H9 (cell line): ENCODE measurements at places on chromosomes 16 and 17.

GRCh38 chr17:82367724-82368524 lies 3.6 kb upstream of the UTS2R start:
- DNase-seq = peak; percentile 92

DNA sequence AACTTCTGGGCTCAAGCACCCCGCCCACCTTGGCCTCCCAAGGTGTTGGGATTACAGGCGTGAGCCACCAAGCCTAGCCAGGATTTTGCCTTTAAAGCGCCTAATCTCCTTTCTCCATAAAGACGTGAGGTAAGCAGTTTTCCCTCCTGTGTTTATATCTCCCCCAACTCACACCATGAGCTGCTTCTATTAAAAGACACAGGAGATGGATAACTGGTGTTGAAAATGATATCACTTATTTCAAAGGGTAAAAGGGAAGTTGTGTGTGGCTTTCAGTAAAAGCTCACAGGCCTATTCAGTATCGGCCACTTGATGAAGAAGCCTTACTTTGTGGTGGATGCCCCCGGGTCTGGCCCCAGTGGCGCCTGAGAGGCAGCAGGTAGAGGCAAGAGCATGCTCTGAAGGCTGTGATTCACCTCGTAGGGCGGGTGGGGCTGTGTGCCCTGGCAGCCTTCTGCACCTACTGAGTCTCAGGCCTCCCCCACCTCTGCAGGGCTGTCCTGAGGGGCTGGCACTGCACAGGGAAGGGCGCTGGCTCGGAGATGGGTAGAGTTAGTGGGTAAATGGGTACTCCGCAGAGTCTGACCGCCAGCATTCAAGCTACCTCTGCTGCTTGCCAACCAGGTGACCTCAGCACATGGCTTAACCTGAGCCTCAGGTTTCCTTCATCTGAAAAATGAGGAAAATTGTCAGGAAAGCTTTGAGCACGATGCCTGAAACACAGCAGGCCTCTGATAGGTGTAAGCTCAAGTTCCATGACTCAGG lies 146.8 kb downstream of the CLEC16A start:
- no peak for DNase-seq

GRCh38 chr17:29433541-29433940 lies 43.4 kb downstream of the TAOK1 start:
- DNase-seq = no peak

- DNase-seq = no peak
Measured at GRCh38 chr16:56305956-56306565, 114.8 kb downstream of the GNAO1 start.

DNA sequence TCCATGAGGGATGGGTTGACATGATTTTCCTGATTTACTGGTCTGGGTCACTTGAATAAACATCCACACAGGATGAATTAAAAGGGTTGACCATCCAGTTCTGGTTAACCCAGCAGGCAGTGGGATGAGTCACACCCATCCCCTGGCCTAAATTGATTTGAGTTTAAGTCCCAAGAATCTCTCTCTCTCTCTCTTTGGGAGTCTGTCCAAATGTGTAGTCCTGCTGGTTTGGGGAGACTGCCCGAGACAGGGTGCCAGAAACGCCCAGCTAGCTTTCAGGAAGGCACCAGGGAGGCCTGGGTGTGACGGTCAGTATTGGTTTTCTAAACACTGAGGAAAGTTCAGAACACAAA lies 38.8 kb downstream of the SCPEP1 start:
- no peak for DNase-seq

- DNase-seq = no peak
Measured at GRCh38 chr16:70483426-70483825, 29.0 kb downstream of the FCSK start.

DNA sequence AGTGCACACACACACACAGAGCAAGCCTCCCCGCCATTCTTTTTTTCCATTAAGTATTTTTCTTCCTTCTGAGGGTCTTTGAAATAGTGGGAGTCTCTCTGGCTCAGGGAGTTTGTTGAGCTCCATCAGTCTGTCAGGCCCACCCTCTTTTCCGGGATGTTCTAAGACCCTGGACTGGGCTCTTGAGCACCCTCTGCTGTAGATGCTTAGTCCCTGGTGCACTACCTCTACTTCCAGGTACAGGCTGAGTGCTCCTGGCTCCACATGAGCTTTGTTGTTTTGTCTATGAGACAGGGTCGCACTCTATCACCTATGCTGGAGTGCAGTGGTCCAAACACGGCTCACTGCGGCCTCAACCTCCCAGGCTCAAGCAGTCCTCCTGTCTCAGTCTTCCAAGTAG lies 20.7 kb downstream of the LIMD2 start:
- DNase-seq = peak; percentile 71

DNA sequence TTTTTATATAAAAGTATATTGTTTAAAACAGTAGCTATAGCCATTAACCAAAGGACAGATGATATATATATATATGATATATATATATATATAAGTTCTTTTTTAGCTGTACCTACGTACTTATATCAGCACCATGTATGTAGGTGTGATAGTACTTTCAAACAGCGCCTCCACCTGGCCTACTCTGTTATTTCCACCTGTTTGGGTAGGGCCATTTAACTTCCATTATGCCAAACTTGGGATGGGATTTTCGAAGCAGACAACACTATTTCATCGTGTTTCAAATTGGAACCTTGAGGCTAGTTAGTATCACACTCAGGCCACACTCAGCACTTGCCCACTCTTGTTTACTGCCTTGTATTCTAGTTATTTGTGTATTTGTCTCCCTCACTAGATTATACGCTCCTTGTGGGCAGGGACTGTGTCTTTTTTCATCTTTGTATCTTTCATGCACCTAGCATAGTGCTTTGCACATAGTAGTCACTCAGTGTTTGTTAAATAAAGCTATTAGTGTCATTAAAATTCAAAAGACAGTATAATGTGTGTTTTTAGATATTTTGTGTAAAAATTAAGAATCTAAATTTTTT lies 11.8 kb upstream of the CLTC start:
- DNase-seq = peak; percentile 59

DNA sequence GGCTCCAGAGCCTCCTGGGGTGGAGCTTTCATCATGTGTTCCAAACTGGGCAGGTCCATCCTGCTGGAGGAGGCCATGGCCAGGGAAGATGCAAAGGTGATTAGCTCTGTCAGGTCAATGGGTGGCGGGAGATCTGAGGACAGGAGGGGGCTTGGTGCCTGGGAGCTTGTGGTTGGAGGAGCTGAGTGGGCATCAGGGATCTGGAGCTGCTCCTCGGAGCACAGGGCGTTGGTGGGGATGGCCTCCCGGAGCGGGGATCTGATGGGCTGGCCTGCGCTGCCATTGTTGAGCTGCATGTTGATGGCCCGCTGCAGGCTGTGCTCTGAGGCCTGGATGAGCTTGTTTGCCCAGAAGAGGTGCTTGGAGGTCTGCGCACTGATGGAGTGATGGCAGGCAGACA lies 6.5 kb downstream of the SPATA32 start:
- no peak for DNase-seq
